ENCODE measurements at places on chromosomes 4 and X.

GRCh38 chr4:109912706-109913595 lies at the start of gene EGF:
TSS of gene EGF (plus strand) at chr4:109912883. CDS start at chr4:109913336, 453 bp downstream.
- peak; percentile 90 for DNase-seq

DNA sequence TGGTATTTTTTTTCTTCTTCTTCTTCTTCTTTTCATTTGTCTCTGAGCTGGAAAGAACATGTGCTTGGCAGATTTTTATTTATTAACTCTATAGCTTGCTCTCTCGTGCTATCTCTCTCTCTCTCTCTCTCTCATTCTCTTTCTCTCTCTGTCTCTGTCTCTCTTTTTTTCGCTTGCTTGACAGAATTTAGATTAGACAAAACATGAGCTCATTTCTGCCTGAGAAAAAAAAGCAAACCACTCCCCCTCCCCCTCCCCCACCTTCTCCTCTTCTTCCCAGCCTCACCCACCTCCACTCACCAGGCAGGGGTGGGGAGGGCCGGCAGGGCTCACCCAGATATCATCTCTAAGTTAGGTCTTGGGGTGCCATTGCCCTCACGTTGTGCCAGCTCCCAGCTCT lies 81.5 kb downstream of the PJA1 start:
- DNase-seq = no peak

GRCh38 chr4:183797445-183798300 lies 107.4 kb upstream of the STOX2 start:
- DNase-seq = peak; percentile 69

- no peak for DNase-seq
These were observed 311.4 kb downstream of the RAPGEF2 start for GRCh38 chr4:159414305-159414704.

DNA sequence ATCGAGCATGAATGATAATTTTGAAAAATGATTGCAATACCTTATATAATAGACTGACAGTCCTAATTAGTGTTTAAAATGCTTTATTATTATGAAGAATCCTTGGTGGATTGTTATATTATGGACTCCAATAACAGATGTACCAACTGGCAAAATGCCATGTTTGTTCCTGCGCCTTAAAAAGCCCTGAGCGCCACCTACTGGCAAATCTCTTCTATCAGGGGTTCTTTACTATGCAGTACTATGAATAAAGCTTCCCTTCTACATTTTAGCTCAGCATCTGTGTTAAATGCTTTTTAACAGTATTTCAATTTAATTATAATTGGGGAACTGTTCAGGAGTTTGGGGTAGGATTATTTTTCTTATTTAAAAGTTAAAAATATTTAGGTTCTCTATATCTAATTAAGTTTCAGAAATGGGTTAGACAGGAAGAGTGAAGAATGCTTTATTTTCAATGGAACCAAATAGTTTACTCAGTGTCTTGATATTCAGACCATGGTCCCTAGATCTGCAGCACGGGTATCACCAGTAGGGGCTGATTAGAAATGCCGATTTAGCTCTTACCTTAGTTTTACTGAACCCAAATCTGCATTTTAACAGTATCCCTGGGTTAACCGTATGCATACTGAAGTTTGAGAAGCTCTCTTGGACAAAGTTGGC lies 20.0 kb downstream of the CFAP97 start:
- peak; percentile 81 for DNase-seq

DNA sequence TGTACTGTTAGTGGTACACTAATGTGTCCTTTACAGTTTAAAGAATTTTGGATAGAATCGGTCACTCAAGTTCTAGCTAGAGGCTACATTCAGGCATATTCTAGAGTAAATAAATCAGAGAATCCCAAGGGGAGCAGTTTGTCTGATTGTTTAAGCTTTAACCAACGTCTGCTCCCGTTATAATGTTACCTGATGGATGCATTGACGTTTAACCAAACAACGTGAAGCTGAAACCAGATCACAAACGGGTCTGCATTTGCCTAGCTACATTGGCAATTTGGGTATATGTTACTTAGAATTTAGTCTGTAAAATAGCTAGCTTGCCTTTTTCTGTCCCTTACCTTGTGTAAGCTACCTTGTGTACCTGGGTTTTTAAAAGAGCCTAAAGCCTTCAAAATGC lies 1.6 kb downstream of the PI4K2B start:
- DNase-seq = no peak

- DNase-seq = no peak
These were observed 260.7 kb downstream of the COL25A1 start for GRCh38 chr4:109041463-109042360.

DNA sequence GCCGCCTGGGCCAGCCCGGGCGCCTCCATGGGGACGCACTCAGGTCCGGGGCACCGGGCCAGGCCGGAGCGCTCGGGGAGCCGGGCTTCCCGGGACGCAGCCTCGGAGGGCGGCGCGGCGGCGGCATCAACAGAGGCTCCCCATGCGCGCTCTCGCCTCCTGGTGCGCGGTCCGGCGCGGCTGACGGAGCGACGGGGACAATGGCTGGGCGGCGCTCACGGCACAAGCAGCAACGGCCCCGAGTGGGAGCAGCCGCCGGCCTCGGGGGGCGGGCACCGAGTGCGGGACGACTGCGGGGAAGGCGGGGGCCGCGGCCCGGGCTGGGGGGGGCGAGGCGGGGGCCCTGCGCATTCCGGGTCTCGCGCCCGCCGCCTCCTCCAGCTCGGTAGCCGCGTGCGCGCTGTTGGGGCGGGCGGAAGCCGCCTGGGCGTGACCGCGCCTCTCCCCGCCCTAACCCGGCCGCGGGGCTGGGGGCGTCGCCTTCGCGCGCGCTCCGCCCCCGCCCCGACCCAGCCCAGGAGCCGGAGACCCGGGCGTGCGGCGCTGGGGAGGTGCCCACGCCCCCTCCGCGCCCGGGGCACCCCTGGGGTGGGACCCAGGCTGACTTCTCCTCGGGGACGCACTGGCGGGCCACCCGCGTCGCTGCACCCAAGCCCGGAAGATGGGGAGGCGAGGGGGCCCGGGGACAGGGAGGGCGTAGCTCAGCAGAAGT lies at the start of gene PRKX:
Gene PRKX, minus strand, starts transcription at position 425 of the 712 bp plus-strand sequence. Its CDS starts 396 bp downstream, at position 29.
- peak; percentile 64 for DNase-seq

DNA sequence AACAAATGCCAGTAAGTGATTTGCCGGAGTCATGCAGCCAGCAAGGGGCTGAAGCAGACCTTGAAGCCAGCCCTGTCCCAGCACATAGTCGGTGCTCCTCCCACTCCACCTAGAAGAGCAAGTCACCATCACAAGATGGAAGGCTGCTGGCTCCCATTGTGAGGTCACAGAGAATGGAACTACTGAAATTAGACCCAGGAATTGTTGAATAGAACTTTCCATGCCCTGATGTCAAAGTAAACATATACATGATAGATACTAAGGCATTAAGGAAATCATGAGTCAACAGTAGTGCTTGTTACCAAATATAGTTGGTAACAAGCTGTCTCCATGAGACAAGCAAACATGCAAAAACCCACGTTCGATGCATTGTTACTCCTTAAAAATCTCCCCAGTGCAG lies 177.1 kb upstream of the MID1 start:
- peak; percentile 1 for DNase-seq

- DNase-seq = no peak
These were observed 119.0 kb upstream of the WDR17 start for GRCh38 chr4:175946472-175947116.

DNA sequence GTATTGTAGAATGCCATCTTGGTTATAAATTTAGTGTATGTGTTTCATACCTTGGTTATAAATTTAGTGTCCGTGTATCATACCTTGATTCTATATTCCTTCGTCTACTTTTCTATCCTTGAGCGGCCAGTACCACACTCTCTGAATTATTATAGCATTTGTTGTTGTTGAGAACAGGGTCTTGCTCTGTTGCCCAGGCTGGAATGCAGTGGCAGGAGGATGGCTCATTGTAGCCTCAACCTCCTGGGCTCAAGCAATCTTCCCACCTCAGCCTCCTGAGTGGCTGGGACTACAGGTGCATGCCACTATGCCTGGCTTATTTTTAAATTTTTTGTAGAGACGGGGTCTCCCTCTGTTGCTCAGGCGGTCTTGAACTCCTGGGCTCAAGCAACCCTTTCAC lies 50.1 kb downstream of the FAM193A start:
- DNase-seq = no peak

DNA sequence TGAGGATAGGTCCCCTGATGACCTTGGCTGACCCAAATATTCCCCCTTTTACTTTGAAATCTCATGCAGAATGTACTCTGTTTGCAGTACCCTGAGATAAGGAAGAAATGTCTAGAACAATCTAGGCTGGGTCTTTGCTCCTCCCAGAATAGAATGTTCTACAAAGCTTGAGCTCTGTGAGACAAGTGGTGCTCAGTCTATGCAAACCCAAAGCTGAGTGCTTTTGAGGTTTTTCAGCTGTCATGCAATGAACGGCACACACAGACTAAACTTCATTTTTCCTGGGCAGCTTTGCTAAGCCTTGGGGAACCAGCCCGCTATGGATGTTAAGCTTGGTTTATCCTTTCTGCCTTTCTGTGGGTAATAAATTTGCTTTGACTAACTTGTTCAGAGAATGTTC lies 513.6 kb downstream of the FAT4 start:
- DNase-seq = no peak

GRCh38 chr4:7198440-7199128 lies 6.2 kb downstream of the SORCS2 start:
- no peak for DNase-seq

DNA sequence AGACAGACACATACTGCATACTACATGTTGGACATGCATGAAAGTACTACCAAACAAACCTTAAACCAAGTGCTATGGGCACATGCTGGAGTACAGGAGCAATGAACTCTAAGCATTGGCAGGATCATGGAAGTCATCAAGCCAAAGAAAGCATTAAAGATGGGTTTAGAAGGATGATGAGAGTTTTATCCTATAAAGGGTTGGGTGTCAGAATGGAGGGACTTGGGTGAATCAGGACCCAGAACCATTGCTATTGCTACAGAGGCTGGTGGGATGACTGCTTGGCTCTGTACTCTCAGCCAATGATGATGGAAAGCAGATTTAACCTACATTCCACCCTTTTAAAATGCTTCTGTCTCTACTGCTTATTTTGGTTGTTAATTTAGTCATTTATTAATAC lies 233.9 kb upstream of the EDA2R start:
- no peak for DNase-seq

DNA sequence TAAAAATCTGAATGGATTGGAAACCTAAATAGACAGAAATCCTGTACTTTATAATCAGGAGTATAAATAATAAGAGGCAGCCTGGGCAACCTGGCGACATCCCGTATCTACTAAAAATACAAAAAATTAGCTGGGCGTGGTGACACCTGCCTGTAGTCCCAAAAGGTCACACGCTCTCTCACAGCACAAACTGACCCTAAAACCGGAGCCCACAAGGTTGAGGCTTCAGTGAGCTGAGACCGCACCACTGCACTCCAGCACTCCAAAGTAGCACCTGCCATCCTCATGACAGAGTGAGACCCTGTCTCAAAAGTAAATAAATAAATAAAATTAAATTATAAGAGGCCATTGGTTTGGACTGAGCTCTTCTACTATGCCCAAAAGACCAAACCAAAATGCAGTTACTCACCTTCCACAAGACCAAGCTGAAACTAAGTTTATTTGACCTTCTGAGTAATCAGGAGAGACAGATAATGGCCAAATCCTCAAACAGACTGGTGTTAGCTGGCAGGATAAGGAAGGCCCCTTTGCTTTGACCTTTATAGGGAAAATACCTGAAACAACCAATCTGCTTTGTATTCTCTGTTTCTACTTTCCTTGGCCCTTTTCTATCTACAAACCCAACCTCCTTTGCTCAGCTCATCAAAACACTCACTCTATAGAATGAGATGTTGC lies 3.2 kb upstream of the GRSF1 start:
- no peak for DNase-seq

- no peak for DNase-seq
These were observed 71.3 kb upstream of the CAMK2D start for GRCh38 chr4:113832803-113833202.

- peak; percentile 90 for DNase-seq
These were observed 41.0 kb upstream of the SH3RF1 start for GRCh38 chr4:169311643-169312365.

- no peak for DNase-seq
These were observed 435.6 kb downstream of the FAT4 start for GRCh38 chr4:125750399-125750798.

GRCh38 chrX:68676335-68676734 lies 28.9 kb downstream of the STARD8 start:
- no peak for DNase-seq

DNA sequence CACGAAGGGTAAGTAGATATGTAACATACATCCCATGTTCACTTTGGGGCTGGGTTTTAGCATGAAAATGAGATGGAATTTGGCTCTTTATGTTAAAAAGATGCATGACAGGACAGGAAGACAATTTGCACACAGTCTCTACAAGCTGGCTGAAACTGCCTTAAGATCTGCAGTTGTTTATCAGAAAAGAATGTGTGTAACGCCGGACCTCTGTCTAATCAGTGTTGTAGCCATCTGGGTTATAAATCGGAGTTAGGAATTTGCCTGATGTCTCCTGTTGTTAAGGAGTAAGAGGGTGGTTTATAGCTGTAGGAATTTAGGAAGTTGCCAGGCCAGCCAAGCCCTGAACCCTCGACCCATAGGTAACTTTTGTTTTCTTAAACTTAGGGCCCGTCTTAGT lies 562.9 kb upstream of the FAT1 start:
- DNase-seq = no peak

GRCh38 chr4:172950990-172951389 lies 217.6 kb upstream of the GALNT7 start:
- DNase-seq = peak; percentile 23

- peak; percentile 61 for DNase-seq
These were observed 2.3 kb downstream of the ODAM start for GRCh38 chr4:70197842-70198241.

- no peak for DNase-seq
These were observed 18.2 kb downstream of the UBE2D3 start for GRCh38 chr4:102809190-102809589.

- no peak for DNase-seq
These were observed 129.6 kb upstream of the INTU start for GRCh38 chr4:127503111-127503510.

DNA sequence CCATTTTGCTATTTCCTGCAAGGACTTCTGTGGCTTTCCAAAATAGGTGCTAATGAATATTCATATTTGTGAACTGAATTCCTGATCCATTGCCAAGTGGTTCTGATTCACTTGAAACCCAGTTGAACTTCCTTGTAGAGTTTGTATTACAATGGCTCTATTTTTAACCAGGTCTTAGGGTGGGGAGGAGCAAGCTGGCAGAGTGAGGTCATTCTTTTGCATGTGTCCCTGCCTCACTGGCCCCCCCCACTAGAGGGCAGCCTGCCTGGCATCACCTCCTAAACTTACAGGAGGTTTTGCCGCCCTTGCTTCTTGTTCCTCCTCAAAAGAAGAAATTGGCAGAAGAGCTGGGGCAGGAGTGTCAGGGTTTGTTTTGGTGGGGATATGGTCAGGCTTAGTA lies 10.5 kb downstream of the PTTG2 start:
- DNase-seq = peak; percentile 62

DNA sequence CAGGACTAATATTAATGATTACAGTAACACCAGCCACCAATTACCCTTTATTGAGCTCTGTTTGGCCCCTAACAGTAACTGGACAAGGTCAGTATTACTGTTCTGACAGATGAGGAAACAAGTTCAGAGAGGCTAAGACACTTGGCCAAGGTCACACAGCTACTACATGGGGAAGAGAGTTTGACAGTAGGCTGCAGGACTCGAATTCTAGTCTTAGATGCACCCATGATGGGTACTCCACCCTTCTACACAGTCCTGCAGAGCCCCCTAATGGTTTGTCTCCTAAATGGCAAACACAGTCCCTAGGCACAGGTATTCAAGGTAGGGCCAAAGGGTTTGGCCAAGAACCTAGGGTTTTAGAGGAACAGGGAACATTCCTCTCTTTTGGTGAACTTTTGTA lies 93.9 kb downstream of the NSUN7 start:
- DNase-seq = peak; percentile 62

- DNase-seq = peak; percentile 51
These were observed 228.3 kb upstream of the TTC29 start for GRCh38 chr4:147173797-147174432.

GRCh38 chr4:71635139-71635748 lies 148.6 kb downstream of the GC start:
- no peak for DNase-seq
